NCI-H774 (cell line): ENCODE measurements at places on chromosomes 6 and 20.

DNA sequence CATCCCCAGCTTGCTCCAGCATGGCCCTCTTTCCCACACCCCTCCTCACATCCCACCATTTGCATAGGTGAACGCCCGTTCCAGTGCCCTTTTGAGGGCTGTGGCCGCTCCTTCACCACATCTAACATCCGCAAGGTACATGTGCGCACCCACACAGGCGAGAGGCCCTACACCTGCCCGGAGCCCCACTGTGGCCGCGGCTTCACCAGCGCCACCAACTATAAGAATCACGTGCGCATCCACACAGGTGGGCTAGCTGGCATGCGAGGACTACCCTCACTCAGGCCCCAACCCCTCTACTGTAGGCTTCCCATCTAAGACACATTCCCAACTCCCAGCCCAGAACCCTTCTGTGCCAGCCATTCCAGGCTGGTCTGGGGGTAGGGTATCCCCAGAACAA is 6.1 kb upstream of the DEF6 start:
- no peak for DNase-seq

- DNase-seq = no peak
Measured at GRCh38 chr6:150458579-150458978, 89.8 kb downstream of the IYD start.

- DNase-seq = no peak
Measured at GRCh38 chr6:33173535-33174180, 18.6 kb downstream of the COL11A2 start.

GRCh38 chr6:2534406-2535042 is 216.2 kb downstream of the MYLK4 start:
- no peak for DNase-seq

- DNase-seq = no peak
Measured at GRCh38 chr6:158661156-158661685, 11.4 kb downstream of the SYTL3 start.

- no peak for DNase-seq
Measured at GRCh38 chr6:148884461-148884860, 137.6 kb downstream of the UST start.

DNA sequence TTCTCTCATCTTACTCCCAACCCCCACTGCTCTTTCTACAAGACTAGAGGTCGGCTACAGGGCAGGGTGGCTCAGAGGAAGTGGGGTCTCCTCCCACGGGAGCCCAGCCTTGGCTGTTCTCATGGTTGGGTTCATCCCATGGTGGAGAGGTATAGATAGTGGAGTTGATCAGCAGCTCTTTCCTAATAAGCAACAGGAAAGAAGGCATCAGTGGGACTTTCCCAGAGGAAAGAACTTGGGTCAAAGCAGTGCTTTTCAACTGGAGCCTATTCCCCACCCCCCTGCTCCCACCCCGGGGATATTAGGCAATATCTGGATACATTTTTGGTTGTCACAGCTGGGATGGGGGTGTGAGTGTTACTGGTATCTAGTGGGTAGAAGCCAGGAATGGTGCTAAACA is 200.9 kb downstream of the NFATC2 start:
- no peak for DNase-seq

GRCh38 chr20:13341737-13342393 is 120.8 kb downstream of the ISM1 start:
- no peak for DNase-seq

DNA sequence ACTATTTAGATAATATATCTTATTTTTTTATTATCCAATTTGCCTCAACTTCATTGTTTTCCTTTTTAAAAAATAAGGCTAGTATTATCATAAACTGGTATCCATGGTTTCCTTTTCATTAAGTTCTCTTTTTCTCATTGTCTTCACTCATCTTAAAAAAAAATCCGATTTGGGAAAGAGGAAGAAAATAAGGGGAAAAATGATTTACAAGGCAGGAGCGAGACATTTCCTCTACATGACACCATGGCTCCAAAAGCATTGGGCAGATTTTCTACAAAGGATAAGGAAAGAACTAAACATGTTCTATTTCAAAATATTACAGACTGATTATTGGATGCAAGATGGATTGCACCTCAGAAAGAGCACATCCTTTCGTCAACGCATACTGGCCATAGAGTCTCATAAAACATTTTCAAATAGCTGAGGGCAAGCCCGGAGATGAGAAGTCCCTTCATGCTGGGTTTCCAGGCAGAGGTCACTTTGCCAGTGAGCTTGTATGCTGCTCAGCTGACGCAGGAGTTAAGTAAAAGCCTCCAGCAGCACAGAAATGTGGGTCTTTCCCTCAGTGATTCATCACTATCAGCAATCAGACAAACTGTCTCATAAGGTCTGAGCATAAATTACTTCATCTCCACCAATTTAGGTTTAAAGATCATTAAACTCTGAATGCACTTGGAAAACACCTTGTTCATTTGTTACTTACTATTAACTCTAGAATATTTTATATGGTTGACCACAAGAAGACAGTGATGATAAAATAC is 129.0 kb upstream of the TNFAIP3 start:
- DNase-seq = no peak

- no peak for DNase-seq
Measured at GRCh38 chr6:20024978-20025377, 187.3 kb downstream of the MBOAT1 start.

GRCh38 chr6:830667-831327 is 137.9 kb upstream of the EXOC2 start:
- DNase-seq = peak; percentile 35

DNA sequence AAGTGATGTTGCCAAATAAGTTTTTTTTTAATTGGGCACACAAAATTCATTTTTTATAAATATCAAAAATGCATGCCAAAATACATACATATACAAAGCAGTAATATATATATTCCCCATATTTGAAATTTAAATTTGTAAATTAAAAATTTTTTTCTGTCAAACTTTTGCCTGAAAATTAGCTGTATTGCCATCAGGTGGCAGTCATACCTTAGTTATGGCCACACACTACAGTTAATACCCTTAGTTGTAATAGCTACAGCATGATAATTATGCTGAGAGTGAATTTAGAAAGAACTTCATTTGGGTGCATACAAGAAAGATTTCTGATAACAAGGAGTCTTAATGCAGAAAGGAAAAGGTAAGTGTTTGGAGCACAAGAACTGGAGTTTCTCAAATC is 46.2 kb upstream of the SDHAF4 start:
- peak; percentile 15 for DNase-seq

DNA sequence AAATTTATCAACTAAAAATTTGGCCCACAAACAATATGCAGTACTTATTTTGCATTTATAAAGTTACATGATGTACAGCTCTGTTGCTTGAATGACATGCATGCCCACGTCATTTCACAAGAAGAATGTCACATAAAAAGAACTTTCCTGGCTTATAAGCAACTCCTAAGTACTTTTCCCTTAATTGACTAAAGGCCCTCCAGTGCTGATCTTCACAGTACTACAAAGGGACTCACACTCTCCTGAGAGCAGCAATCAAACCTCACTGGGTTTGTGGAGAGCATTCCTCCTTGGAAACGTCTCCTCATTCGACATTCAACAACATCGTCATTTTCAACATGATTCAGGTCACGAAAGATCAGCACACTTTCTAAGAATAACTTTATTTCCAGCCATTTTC is 111.1 kb downstream of the IPCEF1 start:
- DNase-seq = no peak

DNA sequence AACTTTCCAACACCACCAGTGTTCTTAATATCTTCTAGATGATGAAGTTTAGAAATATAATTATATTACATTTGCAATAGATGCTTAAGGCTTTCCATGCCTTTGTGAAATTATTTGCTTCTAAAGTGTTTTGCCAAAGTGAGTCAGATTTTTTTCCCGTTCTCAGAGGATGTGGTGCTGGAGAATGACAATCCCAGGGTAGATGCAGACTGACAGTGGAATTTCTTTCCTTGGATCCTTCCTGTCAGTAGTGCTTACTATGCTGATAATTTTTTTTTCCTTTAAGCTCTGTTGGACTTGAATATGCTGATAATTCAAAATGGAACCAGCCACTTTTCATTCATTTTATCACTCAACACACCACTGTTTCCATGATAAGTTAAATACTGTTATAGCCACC is 59.9 kb upstream of the SOX4 start:
- no peak for DNase-seq

DNA sequence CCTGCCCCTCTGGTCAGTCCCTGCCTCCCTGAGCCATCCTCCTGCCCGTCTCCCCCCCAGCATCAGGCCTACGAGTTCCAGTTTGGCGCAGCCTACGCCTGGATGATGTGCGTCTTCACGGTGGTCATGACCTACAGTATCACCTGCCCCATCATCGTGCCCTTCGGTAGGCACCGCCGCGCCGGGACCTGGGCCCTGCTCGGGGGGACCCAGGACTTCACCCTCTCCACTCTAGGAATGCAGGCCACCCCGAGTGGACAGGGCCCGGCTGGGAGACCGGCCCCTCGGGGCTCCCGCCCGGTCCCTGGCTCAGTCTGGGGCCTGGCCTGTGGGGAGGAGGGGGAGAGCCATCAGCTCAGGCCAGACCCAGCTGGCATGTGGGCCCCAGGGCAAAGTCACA is 6.1 kb upstream of the CAPN11 start:
- DNase-seq = no peak

GRCh38 chr20:4229415-4229814 is 214.1 kb upstream of the RNF24 start:
- no peak for DNase-seq

GRCh38 chr6:87731818-87732661 is 30.0 kb upstream of the AKIRIN2 start:
- DNase-seq = peak; percentile 70

DNA sequence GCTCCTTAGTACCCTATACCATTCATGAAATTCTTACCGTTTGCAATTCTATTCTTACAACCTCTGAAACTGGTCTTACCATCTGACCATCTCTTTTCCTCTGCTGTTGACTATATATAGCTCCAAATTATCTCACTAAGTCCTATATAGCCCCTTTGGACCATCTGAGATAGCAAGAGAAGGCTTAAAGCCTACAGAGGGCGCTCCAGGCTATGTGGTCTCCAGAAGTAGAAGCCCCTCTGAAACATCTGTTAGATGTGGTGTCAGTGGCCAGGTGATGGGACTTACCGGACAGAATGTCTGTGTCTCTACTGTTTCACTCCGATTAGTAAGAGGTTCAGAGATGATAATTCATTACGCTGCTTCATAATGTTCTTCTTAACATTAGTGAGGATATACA is 140.7 kb upstream of the BMP2 start:
- DNase-seq = no peak
